ENCODE measurements at places on chromosomes 16 and 17. TPM values are rescaled to one million over a fixed set of nuclear protein-coding genes. Genes with fewer than 3 reads are reported as not detected.

KRTAP9-8 gene
- total RNA-seq: not detected

KRT35 gene
- total RNA-seq: not detected

QPRT gene
- total RNA-seq: 40.0 TPM

LONP2 gene
- 52.1 TPM for total RNA-seq

RASD1 gene
- total RNA-seq: 2.6 TPM

SLC6A2 gene
- total RNA-seq: not detected

KRT17 gene
- 7.3 TPM for total RNA-seq

DNAI2 gene
- total RNA-seq: not detected

ARHGDIG gene
- total RNA-seq: 1.8 TPM

OMG gene
- total RNA-seq: 2.0 TPM

KRTAP4-4 gene
- not detected for total RNA-seq

TMC5 gene
- not detected for total RNA-seq

NPIPA5 gene
- total RNA-seq: 0.65 TPM

KRT12 gene
- total RNA-seq: not detected

DPEP1 gene
- 0.65 TPM for total RNA-seq

G6PC1 gene
- not detected for total RNA-seq

OR1E1 gene
- not detected for total RNA-seq

KLHL36 gene
- total RNA-seq: 59.4 TPM

PRR35 gene
- not detected for total RNA-seq

TSPAN10 gene
- 2.1 TPM for total RNA-seq

ASB16 gene
- under 0.01 TPM for total RNA-seq

SERPINF2 gene
- 0.28 TPM for total RNA-seq

HSD17B2 gene
- total RNA-seq: 4.4 TPM

C1QTNF1 gene
- total RNA-seq: 77.1 TPM

MT4 gene
- total RNA-seq: not detected

PYY gene
- total RNA-seq: not detected

CEP295NL gene
- 0.85 TPM for total RNA-seq

Data from smooth muscle cell of bladder (primary cell).